Activated CD4-positive, alpha-beta memory T cell treated with anti-CD3 and anti-CD28 coated beads, Interleukin-2, amount 10 ng/mL, durations not matched to agents 7 days and 5 days (primary cell): ENCODE measurements at places on chromosomes 16 and 17. TPM values are rescaled to one million over a fixed set of nuclear protein-coding genes. Genes with fewer than 3 reads are reported as not detected.
A peak's percentile ranks its signal among the peaks of the same experiment; 100 is the strongest.

CHP2 gene
- total RNA-seq = not detected

ZG16B gene
- 8.8 TPM for total RNA-seq

ZNF469 gene
- total RNA-seq = 0.23 TPM

SDR42E2 gene
- total RNA-seq = not detected

PLLP gene
- 0.18 TPM for total RNA-seq

CCL1 gene
- total RNA-seq = 6.8 TPM

WNT9B gene
- total RNA-seq = not detected

TMIGD1 gene
- not detected for total RNA-seq

BCL6B gene
- total RNA-seq = 0.80 TPM

PSMC5 gene
- 162 TPM for total RNA-seq

GRCh38 chr16:20821682-20822081 lies 15.4 kb downstream of the REXO5 start:
- H3K4me1 ChIP-seq = peaks cover 15% of the 10 kb centered on the region
- H3K36me3 ChIP-seq = peaks cover 56% of the 10 kb centered on the region
- H3K4me3 ChIP-seq = no peak overlapping the region
- no peak for DNase-seq
- no peak overlapping the region for H3K27ac ChIP-seq
- H3K27me3 ChIP-seq = no peaks in the 10 kb centered on the region

GRCh38 chr17:73856556-73856955 lies 212.3 kb upstream of the SDK2 start:
- H3K36me3 ChIP-seq = no peaks in the 10 kb centered on the region
- no peaks in the 10 kb centered on the region for H3K27me3 ChIP-seq
- DNase-seq = no peak
- H3K4me1 ChIP-seq = no peaks in the 10 kb centered on the region
- no peak overlapping the region for H3K27ac ChIP-seq
- no peak overlapping the region for H3K4me3 ChIP-seq

DNA sequence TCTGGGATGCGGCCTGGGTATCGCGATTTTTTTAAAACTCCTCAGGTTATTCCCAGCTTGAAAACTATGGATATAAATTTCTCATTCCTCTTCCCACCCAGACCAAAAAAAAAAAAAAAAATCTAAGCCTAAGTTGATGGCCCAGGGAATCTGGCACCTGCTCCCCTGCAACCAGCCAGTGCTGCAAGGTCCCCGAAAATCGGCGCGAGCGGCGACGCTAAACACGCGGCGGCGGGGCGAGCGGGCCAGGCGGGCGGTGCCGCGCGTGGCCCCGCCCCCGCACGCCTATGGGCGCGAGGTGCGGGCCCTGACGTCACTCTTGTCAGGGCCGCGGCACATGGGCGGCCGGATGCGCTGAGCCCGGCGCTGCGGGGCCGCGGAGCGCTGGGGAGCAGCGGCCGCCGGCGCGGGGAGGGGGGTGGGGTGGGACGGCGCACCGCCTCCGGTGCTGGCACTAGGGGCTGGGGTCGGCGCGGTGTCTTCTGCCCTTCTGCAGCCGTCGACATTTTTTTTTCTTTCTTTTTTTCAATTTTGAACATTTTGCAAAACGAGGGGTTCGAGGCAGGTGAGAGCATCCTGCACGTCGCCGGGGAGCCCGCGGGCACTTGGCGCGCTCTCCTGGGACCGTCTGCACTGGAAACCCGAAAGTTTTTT lies at the start of gene HLF:
HLF (plus strand) TSS at position 316 of the 654 bp plus-strand sequence. CDS start 525 bp downstream, outside the sequence.
- H3K27ac ChIP-seq = no peak within 1 kb of the TSS
- no peaks in the 10 kb centered on the region for H3K36me3 ChIP-seq
- H3K4me3 ChIP-seq = peak within 1 kb of the TSS; percentile 62
- DNase-seq = peak; percentile 80

- no peak for DNase-seq
- no peak overlapping the region for H3K27ac ChIP-seq
- no peaks in the 10 kb centered on the region for H3K27me3 ChIP-seq
- no peaks in the 10 kb centered on the region for H3K4me1 ChIP-seq
Measured at GRCh38 chr17:9842057-9842758, 16.5 kb downstream of the GLP2R start.

GRCh38 chr16:2006317-2006716 lies 3.3 kb downstream of the ZNF598 start:
- H3K4me1 ChIP-seq = peaks cover 51% of the 10 kb centered on the region
- H3K27ac ChIP-seq = peak overlapping the region; percentile 62
- H3K27me3 ChIP-seq = no peaks in the 10 kb centered on the region
- no peak for DNase-seq
- peaks cover 25% of the 10 kb centered on the region for H3K36me3 ChIP-seq

DNA sequence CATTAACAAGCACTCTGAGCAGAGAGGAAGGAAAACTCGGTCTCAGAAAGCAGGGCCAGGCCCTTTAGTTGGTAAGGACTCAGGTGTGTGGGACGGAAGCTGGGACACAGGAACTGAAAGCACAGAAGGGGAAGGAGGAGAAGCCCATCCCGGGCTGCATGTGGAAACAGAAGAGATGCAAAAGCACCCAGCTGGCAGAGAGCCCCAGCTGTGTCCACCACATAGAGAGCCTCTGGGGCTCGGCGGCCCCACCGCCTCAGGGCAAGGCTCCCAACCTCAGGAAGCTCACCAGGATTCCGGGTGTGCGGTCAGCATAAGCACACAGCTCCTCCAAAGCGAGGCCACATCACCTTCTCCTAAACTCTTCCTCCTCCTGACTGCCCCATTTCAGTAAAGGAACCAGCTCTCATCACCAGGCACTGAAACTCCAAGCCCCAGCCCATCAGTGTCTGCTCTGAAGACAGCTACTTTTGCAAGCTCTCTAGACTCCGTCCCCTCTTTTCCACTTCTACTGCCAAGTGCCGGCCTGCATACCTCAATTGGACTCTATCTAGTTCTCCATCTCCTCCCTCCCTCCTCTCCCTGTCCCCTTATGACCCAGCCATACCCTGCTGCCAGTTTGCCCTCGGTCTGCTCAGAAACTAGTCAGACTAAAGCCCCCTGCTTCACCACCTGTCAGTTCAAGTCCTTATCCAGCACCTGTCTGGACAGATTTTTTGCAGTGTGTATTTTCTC lies 6.0 kb downstream of the ST3GAL2 start:
- peaks cover 53% of the 10 kb centered on the region for H3K4me1 ChIP-seq
- H3K27me3 ChIP-seq = no peaks in the 10 kb centered on the region
- H3K4me3 ChIP-seq = no peak overlapping the region
- DNase-seq = no peak
- no peak overlapping the region for H3K27ac ChIP-seq

- H3K4me1 ChIP-seq = peaks cover 17% of the 10 kb centered on the region
- no peaks in the 10 kb centered on the region for H3K27me3 ChIP-seq
- H3K36me3 ChIP-seq = peaks cover 52% of the 10 kb centered on the region
Measured at GRCh38 chr17:46057366-46057765, 58.3 kb downstream of the STH start.
